Ovary (tissue), 10 donors: ENCODE measurements at places on chromosomes 1 and 21. TPM values are rescaled to one million over a fixed set of nuclear protein-coding genes. Genes with fewer than 3 reads are reported as not detected.

GRCh38 chr1:180912211-180912800 is 391 bp upstream of the KIAA1614 start:
- peak; percentile 78 for DNase-seq

DNA sequence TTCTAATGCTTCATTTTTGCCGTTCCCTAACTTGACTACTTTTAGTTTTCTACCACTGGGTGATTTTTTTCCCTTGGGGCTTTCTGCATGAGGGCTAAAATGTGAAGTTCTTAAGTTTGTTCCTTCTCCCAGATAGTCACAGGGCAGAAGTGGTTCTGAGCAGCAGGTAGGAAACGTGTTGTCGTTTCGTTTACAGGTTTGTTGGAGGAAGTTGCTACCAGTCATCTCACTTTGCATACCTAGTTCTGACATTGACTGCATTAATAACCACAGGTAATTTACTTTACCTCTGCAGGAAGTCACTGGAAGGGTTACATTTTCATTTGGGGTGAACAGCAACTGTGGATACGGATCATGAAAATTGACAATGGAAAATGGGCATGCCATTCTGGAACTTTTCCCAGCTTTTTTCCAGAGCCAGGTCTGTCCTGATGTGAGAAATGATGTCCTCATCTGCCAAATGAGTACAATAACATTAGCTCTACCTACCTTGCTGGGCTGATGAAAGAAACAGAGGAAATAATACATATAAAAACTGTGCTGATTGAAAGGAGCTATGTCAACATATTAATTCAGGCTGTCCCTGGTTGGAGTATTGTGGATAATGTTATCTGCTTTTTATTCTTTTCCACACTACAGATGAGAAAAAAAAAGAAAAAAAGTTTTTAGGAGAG is 94.2 kb downstream of the DISC1 start:
- no peak for DNase-seq

DNA sequence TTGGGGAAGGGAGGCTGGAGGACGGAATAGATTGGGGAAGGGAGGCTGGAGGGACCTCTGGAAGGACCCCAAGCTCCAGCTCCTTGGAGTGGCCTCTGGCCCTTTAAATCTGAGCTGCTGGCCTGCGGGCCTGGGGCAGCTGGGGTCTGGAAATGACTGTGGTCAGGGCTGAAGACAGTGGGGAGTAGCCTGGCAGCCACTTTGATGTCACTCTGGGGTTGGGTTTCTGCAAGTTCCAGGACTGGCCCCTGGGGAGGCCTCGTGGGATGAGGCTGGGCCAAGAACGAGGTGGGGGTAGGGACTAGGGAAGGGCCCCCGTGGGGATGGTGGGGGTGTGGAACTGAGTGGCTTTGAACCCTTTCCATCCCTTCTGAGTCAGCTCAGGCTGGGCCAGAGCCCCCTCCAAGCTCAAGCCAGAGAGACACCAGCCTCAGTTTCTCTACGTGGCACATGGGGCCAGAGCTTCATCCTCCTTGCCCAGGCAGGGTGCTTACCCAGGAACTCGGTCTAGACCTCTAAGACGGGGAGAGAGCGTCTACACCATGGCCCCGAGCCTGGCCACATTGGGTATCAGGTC is 59.7 kb downstream of the ALPL start:
- DNase-seq = no peak

DNA sequence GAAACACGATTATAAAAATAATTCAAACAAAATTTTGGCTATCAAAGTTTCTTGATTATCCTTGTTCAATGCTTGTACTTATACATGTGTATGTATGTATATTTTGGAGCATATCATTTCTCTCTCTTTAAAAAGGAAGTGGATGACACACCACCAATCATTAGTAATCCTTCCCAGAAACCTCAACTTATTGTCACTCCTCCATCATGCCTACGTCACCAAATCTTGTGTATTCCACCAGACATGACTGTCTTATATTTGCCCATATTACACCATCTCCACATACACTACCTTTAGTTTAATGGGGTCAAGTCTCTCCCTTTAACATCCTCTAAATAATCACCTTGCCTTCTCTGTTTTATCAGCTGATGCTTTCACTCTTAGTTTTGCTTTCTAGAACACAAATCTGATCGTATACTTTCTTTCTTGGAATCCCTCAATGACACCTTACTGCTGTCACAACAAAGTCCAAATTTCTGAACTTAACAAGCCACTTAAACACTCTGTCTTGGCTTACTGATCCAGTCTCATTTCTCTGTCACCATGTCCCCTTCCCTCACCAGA is 124.0 kb downstream of the BRINP3 start:
- no peak for DNase-seq

- DNase-seq = no peak
Observed at GRCh38 chr1:218529646-218530300, 184.6 kb downstream of the TGFB2 start.

- DNase-seq = no peak
Observed at GRCh38 chr1:35559317-35559944, 1.8 kb downstream of the NCDN start.

DNA sequence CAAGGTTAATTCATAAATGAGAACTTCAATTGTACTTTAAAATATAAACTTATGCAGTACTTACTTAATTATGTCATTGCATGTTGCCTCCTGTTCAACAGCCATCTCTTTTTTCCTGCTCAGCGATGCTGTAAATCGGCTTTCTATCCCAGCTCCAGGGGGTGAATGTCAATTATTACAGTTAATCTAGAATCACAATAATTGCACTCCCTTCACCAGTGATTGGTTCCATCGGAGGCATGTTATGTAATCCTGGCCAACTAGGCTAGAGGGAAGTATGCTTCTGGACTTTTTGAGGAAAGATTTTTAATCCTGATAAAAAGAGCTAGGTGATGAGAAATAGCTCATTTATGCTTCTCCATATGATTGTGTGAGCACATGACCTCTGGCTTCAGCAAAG is 53.8 kb upstream of the SGIP1 start:
- DNase-seq = no peak

- no peak for DNase-seq
Observed at GRCh38 chr1:16458831-16459230, 18.3 kb downstream of the NECAP2 start.

GRCh38 chr1:67616394-67616985 is 68.5 kb upstream of the GADD45A start:
- DNase-seq = no peak

GRCh38 chr1:198530953-198531352 is 9.5 kb downstream of the ATP6V1G3 start:
- DNase-seq = no peak

GRCh38 chr1:117537291-117537920 is 68.4 kb upstream of the TENT5C start:
- no peak for DNase-seq

- DNase-seq = no peak
Observed at GRCh38 chr1:16348414-16349182, 3.7 kb downstream of the FBXO42 start.

- DNase-seq = no peak
Observed at GRCh38 chr1:29379443-29380073, 143.2 kb downstream of the PTPRU start.

- DNase-seq = no peak
Observed at GRCh38 chr1:199264911-199265310, 626.1 kb downstream of the PTPRC start.

GRCh38 chr1:20071416-20071815 is 1.4 kb downstream of the PLA2G5 start:
- no peak for DNase-seq

DNA sequence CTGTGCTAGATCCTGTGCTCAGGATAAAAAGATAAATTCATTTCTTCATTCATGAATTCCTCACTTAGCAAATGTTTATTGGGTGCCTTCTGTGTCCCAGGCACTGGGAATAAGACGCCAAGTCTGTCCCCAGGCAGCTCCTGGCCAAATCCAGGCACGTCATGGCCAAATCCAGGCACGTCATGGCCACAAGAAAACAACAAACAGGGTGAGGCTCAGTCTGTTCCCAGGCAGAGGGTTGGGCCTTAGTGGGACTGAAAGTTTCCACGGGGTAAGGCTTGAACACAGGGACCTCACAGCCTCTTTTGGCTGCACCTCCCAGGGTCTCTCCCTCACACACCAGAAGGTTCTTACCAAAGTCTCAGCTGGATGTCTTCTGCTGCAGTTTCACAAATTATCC is 95.7 kb downstream of the PAX7 start:
- DNase-seq = no peak

DNA sequence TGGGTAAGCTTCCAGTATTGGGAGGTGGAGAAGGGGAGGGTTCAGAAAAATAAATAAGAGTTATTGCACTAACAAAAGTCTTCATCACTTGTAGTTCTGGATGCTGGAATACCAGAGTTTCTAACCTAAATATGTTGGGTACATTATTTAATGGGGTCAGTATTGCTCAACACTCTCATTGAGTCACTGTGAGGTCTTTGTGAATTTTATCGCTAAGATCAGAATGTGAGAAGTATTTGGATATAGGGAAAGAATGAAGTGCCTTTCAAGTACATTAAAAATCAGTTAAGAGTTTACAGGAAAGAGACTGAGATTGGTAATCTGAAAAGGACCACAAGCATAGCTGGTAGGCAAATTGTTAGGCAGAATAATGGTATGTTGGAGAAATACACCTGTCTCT is 8.8 kb downstream of the SNRPE start:
- no peak for DNase-seq

DNA sequence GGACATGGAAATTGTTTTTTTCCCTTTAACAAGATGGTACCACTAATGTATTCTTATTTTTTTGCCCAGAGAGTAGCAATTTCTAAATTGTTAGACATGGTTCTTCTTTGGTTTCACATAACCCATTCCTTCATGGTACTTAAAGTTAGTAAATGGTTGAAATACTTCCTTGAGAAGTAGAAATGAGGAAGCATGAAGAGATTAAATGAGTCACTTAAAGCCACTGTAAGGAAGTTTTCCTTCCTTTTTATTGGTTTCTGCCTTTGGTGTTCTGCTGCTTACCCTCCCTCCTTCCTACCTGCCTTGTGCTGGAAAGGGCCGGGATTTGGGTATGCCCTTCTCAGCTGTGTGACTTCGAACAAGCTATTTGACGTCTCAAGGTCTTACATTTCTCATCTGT is 101.0 kb downstream of the KIF26B start:
- DNase-seq = no peak

DNA sequence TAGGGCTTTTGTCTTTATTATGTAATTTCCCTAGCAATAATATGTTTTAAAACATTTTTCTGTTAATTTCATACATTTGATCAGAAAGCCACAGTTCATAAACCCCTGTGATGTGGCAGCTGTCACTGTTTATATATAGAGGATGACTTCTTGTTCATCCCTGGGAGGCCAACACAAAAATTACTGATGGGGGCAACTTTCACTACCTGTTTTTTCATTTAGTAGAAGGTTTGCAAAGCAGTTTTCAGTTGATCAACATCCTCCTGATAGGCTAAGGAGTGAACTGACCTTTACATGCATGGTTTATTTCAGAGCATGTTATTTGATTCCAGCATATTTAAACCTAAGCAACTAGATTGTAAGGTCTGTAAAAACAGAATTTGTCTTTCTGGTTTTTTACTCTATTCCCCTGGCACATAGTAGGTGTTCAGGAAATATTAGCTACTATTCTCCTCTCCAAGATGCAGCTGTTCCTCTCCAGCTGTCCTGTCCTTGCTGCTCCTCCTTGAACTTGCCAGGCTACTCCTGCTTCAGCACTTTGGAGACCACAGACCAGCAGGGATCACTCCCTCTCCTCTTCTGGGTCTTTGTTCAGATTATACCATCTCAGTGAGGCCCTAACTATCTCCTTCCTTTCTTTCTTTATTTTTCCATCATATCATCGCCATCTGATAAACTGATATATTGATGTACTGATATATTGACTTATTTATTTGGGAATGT is 54.7 kb downstream of the ROR1 start:
- no peak for DNase-seq

- no peak for DNase-seq
Observed at GRCh38 chr1:177448036-177448615, 277.4 kb downstream of the BRINP2 start.

GRCh38 chr1:104765085-104765484 is 1015.4 kb downstream of the AMY1C start:
- DNase-seq = no peak

- DNase-seq = peak; percentile 71
Observed at GRCh38 chr1:6601923-6602668, 573 bp downstream of the KLHL21 start.

DNA sequence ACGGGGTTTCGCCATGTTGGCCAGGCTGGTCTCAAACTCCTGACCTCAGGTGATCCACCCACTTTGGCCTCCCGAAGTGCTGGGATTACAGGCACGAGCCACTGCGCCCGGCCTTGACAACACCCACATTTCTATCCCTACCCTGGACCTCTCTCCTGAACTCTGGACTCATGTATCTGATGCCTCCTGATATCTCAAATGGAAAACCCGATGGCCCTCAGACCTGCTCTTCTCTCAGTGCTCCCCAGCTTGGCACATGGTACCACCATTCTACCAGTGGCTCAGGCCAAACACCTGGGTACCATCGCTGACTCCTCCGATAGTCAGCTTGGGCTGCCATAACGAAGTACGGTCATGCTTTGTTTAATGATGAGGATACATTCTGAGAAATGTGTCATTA is 8.5 kb upstream of the RHBG start:
- DNase-seq = no peak

GRCh38 chr1:63807046-63807445 is 33.2 kb downstream of the ROR1 start:
- DNase-seq = no peak

The PYHIN1 gene
- 0.16 TPM for polyA plus RNA-seq

The DENND2D gene
- polyA plus RNA-seq = 18.3 TPM

The CORT gene
- not detected for polyA plus RNA-seq

The WNT3A gene
- not detected for polyA plus RNA-seq

The IL19 gene
- not detected for polyA plus RNA-seq

The GJA9 gene
- polyA plus RNA-seq = not detected

The NID1 gene
- polyA plus RNA-seq = 147 TPM

The CLEC20A gene
- not detected for polyA plus RNA-seq

The C1orf141 gene
- 11.2 TPM for polyA plus RNA-seq

The MXRA8 gene
- polyA plus RNA-seq = 193 TPM

The C1orf52 gene
- 23.9 TPM for polyA plus RNA-seq

The IFI44 gene
- 40.7 TPM for polyA plus RNA-seq

The CR1L gene
- polyA plus RNA-seq = not detected

The RCSD1 gene
- polyA plus RNA-seq = 4.1 TPM

The PLA2G2F gene
- polyA plus RNA-seq = not detected

The LDLRAD2 gene
- polyA plus RNA-seq = 0.88 TPM

The TRAF5 gene
- polyA plus RNA-seq = 23.2 TPM

The KIF1B gene
- polyA plus RNA-seq = 11.5 TPM

The GBP7 gene
- polyA plus RNA-seq = not detected

The PLPPR4 gene
- polyA plus RNA-seq = 0.05 TPM

The KDF1 gene
- polyA plus RNA-seq = not detected
